RWPE2 (cell line): ENCODE measurements at places on chromosomes 7 and 10.

GRCh38 chr7:26863518-26864308, 677 bp downstream of the SKAP2 start:
- peaks cover 44% of the 10 kb centered on the region for H3K4me1 ChIP-seq
- peak overlapping the region; percentile 77 for H3K27ac ChIP-seq
- peak overlapping the region; percentile 48 for H3K4me3 ChIP-seq

DNA sequence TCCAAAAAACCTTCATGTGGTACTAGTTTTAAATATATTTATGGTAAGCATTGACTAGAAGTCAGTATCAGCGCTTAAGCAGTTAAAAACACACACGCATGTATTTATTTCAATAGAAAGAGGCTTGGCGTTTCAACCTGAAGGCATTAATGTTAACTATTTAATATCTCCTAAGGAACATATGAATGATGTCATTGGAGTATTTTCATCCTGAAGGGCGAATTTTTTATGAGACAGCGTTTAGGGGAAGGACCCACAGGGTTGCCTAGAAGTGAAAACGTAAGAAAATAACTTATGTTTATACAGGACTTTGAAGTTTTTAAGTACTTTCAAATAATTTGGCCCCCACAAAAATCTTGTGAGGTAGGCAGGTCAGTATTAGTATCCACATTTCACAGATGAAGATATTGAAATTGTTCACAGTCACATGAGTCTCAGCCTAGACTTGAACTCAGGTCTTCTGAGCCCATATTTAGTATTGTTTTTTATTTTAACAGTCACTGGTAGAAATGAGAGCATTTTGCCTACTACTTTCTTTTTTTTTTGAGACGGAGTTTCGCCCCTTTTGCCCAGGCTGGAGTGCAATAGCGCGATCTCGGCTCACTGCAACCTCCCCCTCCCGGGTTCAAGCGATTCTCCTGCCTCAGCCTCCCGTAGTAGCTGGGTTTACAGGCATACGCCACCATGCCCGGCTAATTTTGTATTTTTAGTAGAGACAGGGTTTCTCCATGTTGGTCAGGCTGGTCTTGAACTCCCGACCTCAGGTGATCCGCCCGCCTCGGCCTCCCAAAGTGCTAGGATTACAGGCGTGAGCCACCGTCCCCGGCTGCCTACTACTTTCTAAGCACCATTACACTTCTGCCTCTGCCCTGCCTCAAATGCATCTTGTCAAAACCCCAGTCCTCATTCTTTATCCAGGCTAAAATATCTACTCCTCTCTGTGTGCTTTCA, 1.8 kb downstream of the SLK start:
- peak overlapping the region; percentile 99 for H3K4me3 ChIP-seq
- no peaks in the 10 kb centered on the region for H3K27me3 ChIP-seq
- peaks cover 8% of the 10 kb centered on the region for H3K36me3 ChIP-seq
- no peak for DNase-seq
- H3K27ac ChIP-seq, result peak overlapping the region; percentile 77
- H3K4me1 ChIP-seq, result peaks cover 22% of the 10 kb centered on the region

DNA sequence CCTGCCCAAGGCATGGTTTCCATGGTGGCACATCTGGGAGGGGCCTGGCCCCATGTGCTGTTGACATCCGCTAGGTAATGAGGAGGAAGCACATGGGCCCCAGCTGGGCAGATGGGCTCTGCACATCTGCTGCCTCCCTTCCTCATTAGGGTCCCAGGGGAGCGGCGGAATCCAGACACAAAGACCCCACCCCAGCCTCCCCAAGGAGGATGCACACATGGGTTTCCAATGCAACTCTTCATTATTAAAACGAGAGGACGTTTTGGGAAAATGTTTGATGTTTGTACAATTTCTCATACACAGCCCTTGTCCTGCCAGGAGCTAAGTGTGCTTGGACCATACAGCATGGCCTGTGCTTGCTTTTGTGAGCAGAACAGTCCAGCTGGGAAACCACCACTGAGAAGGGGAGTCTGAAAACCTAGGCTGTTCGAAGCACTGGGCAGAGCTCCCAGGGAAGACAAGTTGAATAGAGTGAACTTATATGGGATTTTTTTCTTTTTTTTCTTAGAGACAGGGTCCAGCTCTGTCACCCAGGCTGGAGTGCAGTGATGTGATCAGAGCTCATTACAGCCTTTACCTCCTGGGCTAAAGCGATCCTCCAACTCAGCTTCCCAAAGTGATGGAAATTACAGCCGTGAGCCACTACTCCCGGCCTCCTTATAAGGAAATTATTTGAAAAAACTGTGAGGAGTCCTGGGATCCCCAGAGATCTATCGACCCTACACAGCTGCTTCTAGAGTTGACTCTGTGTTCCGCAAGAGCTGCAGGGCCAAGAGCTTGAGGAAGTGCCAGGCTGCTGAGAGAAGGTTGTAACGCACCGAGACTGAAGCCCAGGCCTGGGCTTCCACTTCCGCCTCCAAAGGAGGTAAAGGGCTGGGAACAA, 23.4 kb downstream of the FAM107B start:
- H3K27ac ChIP-seq, result no peak overlapping the region
- no peak overlapping the region for H3K4me3 ChIP-seq
- DNase-seq, result no peak
- H3K36me3 ChIP-seq, result no peaks in the 10 kb centered on the region
- no peaks in the 10 kb centered on the region for H3K27me3 ChIP-seq
- no peaks in the 10 kb centered on the region for H3K4me1 ChIP-seq

GRCh38 chr10:29546773-29547313, 87.9 kb downstream of the SVIL start:
- no peak for DNase-seq
- no peaks in the 10 kb centered on the region for H3K4me1 ChIP-seq
- peaks cover 14% of the 10 kb centered on the region for H3K36me3 ChIP-seq
- no peak overlapping the region for H3K27ac ChIP-seq
- H3K4me3 ChIP-seq, result no peak overlapping the region

DNA sequence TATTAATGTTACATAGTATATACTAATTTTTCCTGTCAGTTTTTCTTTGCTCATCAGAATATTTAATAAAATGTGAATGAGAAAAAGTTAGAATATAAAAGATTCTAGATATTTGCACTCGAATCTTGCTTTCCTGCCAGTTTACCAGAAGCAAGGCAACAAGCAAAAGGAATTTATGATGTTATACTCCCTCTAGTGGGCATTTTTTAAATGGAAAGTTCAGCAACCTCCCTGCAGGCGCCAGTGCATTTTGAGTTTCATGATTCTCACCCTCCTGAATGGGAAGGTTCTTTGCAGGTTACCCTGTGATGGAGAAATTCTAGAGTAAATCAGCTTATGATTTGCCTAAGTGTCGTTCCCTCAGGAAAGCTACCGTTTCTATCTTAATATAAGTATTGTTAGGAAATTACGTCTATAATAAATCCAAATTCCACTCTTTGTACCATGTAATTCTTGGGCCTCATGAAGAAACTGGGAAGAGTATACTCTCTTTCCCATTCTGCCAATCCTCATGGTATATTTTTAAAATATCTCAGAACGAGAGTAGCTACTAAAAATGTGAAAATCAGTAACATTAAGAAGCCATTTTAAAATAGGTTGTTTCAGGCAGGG, 350.0 kb downstream of the CRPPA start:
- H3K4me3 ChIP-seq, result no peak overlapping the region
- no peaks in the 10 kb centered on the region for H3K27me3 ChIP-seq
- H3K4me1 ChIP-seq, result no peaks in the 10 kb centered on the region
- no peak overlapping the region for H3K27ac ChIP-seq
- no peaks in the 10 kb centered on the region for H3K36me3 ChIP-seq

GRCh38 chr10:99595770-99596465, 24.3 kb downstream of the SLC25A28 start:
- H3K4me1 ChIP-seq, result no peaks in the 10 kb centered on the region
- H3K4me3 ChIP-seq, result no peak overlapping the region
- H3K27me3 ChIP-seq, result no peaks in the 10 kb centered on the region
- DNase-seq, result no peak
- H3K36me3 ChIP-seq, result no peaks in the 10 kb centered on the region

DNA sequence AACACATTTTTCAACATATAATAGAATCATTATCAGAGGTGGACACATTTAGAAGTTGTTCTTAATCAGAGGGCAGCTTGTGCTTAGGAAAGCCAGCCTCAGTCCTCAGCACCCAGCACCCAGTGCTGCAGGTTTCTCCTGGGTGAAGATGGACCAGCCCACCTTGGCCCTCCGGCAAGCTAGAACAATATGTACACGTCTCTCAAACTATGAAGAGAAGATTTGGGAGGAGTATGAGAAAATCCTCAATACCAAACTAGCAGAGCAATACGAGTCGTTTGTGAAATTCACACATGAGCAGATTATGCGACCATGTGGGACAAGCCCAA, 13.5 kb upstream of the RALA start:
- no peaks in the 10 kb centered on the region for H3K27me3 ChIP-seq
- H3K4me1 ChIP-seq, result peaks cover 25% of the 10 kb centered on the region
- no peak overlapping the region for H3K4me3 ChIP-seq

DNA sequence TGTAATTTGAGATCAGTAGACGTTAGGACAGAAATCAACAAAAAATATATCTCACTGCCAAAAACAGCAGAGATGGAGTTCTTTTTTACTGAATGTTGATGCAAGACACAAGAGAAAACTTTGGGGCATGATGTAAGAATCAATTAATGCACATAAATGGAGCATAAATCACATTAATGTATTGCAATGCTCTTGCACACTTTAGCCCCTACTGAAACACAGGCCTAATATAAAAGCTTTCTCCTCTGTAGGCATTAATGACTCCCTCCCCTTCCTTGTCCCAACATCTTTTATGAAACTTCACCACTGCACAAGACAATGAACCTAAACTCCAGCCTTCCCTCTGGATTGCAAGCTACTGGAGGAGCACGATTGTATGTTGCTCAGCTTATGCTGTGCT, 58.8 kb downstream of the CACNA2D1 start:
- H3K4me3 ChIP-seq, result no peak overlapping the region
- no peak overlapping the region for H3K27ac ChIP-seq
- peaks cover 5% of the 10 kb centered on the region for H3K27me3 ChIP-seq
- H3K36me3 ChIP-seq, result no peaks in the 10 kb centered on the region

GRCh38 chr7:124263232-124263827, 230.5 kb upstream of the TMEM229A start:
- H3K27me3 ChIP-seq, result no peaks in the 10 kb centered on the region
- H3K4me1 ChIP-seq, result no peaks in the 10 kb centered on the region
- DNase-seq, result no peak
- no peak overlapping the region for H3K4me3 ChIP-seq

GRCh38 chr10:116355341-116355740, 31.1 kb downstream of the CCDC172 start:
- H3K4me3 ChIP-seq, result no peak overlapping the region
- no peak overlapping the region for H3K27ac ChIP-seq
- DNase-seq, result no peak

- no peak overlapping the region for H3K27ac ChIP-seq
- DNase-seq, result no peak
- H3K27me3 ChIP-seq, result no peaks in the 10 kb centered on the region
- no peaks in the 10 kb centered on the region for H3K36me3 ChIP-seq
- no peaks in the 10 kb centered on the region for H3K4me1 ChIP-seq
- H3K4me3 ChIP-seq, result no peak overlapping the region
Measured at GRCh38 chr10:2676455-2676854, 390.9 kb upstream of the PFKP start.

DNA sequence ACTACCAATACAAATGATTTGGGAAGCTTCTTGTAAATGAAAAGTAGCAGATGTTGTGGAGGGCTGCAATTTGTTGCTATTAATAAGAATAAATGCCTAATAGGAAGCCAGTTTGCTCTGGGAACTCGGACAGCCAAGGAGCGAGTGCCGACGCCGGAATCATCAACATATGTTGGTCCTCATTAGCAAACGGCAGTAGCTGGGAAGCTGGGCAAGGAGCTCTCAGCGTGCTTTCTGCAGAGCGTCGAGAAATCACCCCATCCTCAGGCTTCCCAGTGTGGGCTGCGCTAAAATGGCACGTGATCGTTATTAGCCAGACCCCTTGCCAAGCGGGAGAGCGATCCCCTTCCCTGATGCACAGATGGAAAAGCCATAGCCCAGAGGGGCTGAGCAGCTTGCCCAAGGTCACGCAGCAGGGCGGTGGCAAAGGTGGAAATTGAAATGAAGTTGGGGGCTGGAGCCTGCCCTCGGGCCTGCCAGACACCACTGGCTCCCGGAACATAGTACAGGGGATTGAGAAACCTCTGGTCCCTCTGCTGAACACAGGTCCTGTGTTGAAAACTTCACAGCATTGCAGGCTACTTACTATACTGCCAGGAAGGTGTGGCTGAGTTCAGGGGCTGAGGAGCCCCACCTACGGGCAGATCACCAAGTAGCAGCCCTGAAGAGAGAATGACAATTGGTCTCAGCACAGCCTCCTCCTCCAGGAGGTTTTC, 326.9 kb downstream of the PLXNA4 start:
- H3K27me3 ChIP-seq, result no peaks in the 10 kb centered on the region
- no peak overlapping the region for H3K27ac ChIP-seq
- no peaks in the 10 kb centered on the region for H3K4me1 ChIP-seq

GRCh38 chr7:106371629-106372028, 86.8 kb upstream of the NAMPT start:
- H3K4me1 ChIP-seq, result no peaks in the 10 kb centered on the region
- DNase-seq, result no peak
- H3K27me3 ChIP-seq, result no peaks in the 10 kb centered on the region
- H3K36me3 ChIP-seq, result no peaks in the 10 kb centered on the region
- no peak overlapping the region for H3K27ac ChIP-seq
- H3K4me3 ChIP-seq, result no peak overlapping the region

GRCh38 chr7:129859183-129859582, 93.6 kb downstream of the UBE2H start:
- H3K4me3 ChIP-seq, result no peak overlapping the region
- peaks cover 30% of the 10 kb centered on the region for H3K4me1 ChIP-seq
- H3K27ac ChIP-seq, result no peak overlapping the region
- no peaks in the 10 kb centered on the region for H3K27me3 ChIP-seq

GRCh38 chr10:5565671-5566581, 41.2 kb downstream of the CALML3 start:
- peak overlapping the region; percentile 93 for H3K27ac ChIP-seq
- H3K36me3 ChIP-seq, result no peaks in the 10 kb centered on the region

GRCh38 chr10:90856964-90857634, 740 bp downstream of the HTR7 start:
- H3K4me3 ChIP-seq, result peak overlapping the region; percentile 71
- H3K27me3 ChIP-seq, result no peaks in the 10 kb centered on the region
- DNase-seq, result no peak
- peaks cover 30% of the 10 kb centered on the region for H3K4me1 ChIP-seq

GRCh38 chr10:77666821-77667220, 29.2 kb upstream of the KCNMA1 start:
- H3K27me3 ChIP-seq, result no peaks in the 10 kb centered on the region
- DNase-seq, result no peak
- peaks cover 9% of the 10 kb centered on the region for H3K4me1 ChIP-seq
- H3K4me3 ChIP-seq, result no peak overlapping the region
- H3K36me3 ChIP-seq, result no peaks in the 10 kb centered on the region
- no peak overlapping the region for H3K27ac ChIP-seq

DNA sequence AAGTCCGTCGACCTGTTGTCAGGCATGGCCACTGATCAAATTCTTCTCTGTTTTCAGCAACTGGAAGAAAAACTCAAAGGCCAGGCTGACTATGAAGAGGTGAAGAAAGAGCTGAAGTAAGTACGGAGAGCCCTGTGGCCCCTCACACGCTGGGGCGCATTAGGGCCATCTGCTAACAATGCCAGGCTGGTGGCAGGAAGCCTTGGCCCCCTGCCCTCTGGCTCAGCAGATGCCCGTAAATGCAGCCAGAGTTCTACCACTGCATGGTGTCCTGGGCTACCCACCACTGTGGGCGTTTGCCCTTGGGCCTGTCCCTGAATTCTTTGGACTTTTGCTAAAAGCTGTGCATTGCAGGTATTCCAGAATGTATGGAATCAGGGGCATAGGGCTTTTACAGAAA, 96.9 kb upstream of the SH2B2 start:
- peaks cover 8% of the 10 kb centered on the region for H3K36me3 ChIP-seq
- no peaks in the 10 kb centered on the region for H3K27me3 ChIP-seq
- no peak for DNase-seq

- peaks cover 17% of the 10 kb centered on the region for H3K4me1 ChIP-seq
- peaks cover 2% of the 10 kb centered on the region for H3K36me3 ChIP-seq
- DNase-seq, result no peak
- H3K27ac ChIP-seq, result no peak overlapping the region
- no peaks in the 10 kb centered on the region for H3K27me3 ChIP-seq
- H3K4me3 ChIP-seq, result no peak overlapping the region
Measured at GRCh38 chr10:74486659-74487058, 335.6 kb downstream of the ADK start.
